ENCODE measurements at places on chromosomes 12 and 14.

- no peak for ATAC-seq
Measured at GRCh38 chr14:69547701-69548348, 26.8 kb downstream of the CCDC177 start.

DNA sequence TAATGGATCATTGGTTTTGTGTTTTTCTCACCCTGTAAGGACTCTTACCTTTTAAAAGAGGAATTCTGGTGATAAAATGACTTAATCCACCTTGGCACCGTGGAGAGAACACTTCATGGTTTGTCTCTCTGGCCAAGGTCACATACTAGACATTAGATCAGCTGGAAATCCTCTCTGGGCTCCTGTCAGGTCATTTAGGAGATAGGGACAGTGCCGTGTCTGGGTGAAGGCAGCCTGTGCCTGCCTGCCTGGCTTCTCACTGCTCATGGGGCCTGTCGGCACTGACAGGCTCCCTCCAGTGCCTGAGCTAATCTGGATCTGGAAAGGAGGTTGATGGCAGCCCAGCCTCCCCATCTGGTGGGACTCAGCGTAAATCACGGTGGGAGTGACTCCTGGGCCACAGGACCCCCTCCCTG lies 5.7 kb downstream of the CRADD start:
- ATAC-seq, result no peak

DNA sequence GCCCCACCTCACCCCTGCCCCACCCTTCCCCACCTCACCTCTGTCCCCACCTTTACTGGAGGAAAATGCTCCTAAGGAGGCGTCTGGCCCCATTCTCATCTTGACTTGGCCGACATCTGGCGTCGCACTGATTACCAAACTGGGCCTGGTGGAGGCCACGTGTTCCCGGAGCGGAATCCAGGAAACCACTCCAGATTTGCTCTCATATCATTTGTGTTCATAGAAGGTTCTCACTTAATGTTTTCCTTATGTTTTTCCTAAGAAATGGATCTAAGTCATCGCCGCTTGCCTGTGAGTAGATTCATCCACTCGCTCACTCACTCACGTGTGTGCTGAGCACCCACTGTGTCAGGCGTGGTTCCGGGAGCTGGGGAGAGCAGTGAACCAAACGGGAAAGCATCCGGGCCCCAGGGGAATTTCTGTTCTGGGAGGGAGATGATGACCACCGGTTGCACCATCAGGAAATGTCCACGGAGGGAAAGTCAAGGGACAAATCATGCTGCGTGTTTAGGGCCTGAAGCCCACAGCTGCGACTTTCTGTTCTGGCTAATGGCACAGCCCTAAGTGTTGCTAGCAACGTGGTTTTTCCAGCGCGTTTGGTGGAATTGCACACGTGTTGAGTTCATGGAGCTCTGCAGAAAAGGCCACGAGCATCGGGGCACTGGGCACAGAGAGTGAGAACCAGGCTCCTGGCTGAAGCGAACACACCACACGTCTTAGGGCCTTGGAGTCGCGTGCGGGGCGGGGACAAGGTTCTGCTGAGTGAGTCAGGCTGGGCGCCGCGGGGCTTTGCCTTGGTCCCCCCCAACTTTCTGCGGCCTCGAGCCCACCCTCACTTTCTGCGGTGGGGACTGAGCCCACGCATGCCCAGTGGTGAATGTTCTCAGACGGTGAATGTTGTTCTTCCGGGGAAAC lies 57.7 kb downstream of the ADGRD1 start:
- ATAC-seq, result no peak

DNA sequence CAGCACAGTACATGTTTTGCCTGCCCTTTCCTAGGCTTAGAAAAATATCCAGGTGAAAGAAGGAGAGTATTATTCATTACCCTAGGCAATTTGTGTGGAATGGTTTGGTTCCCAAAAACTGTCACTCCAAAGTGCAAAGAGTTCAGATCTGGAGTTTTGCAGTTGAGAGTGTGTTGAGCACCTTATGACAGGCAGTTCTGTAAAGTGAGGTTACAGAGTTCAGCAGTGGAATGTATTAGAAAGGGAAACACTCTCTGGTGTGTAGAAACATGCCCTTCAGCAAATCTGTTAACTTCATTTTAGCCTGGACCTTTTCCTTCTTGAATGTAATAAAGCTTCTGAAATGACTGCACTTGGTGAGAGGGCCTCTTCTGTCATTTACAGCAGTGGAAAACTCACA lies 154.0 kb upstream of the SSTR1 start:
- no peak for ATAC-seq

- ATAC-seq, result peak; percentile 55
Measured at GRCh38 chr12:47022296-47022695, 57.1 kb upstream of the PCED1B start.

DNA sequence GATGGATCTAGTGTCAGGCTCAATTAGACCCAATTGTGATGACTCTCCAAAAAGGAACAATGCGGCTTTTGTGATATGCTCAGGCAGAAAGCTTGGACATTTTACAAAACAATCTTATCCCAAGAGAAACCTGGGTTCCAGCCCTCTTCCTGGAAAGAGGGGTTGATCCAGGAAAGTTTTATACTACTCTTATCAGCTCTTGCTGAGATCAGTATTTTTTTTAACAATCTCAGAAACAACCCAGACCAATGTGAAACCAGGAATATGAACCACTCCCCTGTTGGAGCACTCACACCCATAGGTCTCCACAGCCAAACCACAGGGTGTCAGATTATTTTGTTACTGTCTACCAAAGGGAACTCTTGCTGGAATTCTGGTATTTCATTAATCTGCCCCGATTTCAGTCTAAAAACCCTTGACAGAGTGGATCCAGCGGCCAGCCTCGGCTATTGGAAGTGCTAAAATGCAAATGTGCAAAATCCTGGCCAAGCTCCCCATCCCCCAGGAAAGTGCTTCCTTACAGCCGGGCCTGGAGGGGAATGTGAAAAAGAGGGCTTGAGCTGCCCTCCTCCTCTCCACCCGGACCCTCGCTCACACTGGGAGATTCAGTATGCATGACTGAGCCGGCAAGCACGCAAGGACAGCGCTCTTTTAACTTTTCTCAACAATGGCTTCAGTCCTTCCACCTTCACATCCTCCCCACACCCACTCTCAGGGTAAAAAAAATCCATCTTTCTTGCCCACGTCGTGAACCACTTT lies 4.0 kb downstream of the FBXL14 start:
- ATAC-seq, result no peak

DNA sequence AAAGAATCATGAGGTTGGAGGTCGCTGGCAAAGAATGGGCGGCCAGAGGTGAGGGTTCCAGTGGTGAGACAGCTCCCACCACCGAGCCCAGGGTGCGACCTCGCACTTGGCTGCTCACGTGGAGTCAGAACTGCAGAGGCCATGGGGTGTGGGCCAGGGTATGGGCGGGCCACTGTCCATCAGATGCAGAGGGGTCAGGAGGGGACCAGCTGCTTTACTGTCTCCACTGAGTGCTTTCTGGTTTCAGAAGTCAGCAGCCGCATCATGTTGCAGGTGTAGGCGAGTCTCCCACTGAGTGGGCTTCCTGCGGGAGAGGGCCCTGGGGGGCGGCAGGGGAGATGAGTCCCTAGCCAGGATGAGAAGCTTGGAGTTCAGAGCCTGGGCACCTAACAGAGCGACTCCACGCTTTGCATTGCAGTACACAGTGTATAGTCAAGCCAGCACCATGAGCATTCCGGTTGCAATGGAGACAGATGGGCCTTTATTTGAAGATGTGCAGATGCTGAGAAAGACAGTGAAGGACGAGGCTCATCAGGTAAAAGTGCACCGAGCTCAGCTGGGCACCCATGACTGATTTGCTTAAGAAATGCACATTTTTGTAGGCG lies 46.9 kb upstream of the DYNC1H1 start:
- ATAC-seq, result no peak

GRCh38 chr12:79296871-79297270 lies 393.9 kb downstream of the PAWR start:
- ATAC-seq, result no peak

- no peak for ATAC-seq
Measured at GRCh38 chr12:115049614-115050013, 365.6 kb upstream of the TBX3 start.

GRCh38 chr12:101777978-101778377 lies 38.7 kb upstream of the SYCP3 start:
- no peak for ATAC-seq

DNA sequence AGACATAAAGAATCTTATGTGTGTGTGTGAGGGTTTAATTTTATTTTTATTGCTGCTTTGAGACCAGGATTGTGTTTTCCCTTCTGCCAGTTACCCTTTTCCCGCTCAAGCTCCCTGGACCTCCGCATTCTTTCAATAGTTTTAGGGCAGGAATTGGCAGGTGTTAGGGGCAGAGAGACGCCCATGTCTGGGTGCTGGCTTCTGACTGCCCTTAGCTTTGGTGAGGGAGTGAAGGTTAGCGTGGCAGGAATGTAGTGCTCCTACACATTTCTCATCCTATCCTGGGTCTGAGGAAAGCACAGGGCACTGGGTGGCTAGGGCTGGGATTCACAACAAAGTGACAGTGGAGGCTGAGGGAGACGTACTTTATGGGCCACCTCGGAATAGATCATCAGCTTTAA lies 428.1 kb downstream of the ZFP36L1 start:
- ATAC-seq, result no peak

DNA sequence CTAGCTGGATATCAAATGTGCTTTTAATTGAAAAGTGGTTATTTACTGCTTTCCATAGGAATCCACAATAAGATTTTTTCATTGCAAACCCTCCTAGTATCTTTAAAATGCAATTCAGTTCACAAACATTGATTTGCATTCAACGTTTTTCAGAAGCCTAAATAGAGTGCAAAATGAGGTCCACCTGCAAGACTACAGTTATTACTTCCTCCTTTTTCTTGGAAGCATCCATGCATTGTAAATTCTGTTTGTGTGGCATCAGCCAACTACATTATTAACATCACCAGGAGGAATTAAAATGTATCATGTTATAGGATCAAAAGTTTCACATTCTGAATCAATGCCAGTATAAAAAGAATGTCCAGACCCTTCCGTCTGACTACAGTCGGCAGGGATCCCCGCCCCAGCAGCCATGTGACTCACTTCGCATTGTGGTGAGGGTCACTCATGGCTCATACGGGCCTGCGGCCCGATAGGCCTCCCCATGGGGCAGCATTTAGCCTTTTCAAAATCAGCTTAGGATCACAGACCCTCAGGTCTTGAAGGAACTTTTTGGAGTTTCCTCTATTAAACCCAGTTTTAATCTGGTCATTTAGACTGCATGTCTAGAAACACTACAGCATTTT lies 46.3 kb downstream of the NTF3 start:
- ATAC-seq, result no peak

- ATAC-seq, result peak; percentile 97
Measured at GRCh38 chr14:69643430-69644200, 32.2 kb downstream of the SUSD6 start.

DNA sequence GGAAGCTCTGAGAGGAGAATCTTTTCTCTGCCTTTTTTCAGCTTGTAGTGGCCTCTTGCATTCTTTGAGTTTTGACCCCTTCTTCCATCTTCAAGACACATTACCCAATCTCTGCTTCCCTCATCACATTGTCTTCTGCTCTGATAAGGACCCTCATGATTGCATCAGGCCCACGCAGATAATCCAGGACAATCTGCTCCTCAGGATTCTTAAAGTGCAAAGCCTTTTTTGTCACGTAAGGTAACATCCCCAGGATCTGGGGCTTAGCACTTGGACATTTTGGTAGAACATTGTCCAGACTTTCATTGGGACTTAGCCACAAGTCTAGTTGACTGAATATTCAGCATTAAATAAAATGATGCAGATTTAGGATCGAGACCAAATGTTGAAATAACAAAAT lies 521.2 kb downstream of the RMST start:
- no peak for ATAC-seq

- ATAC-seq, result no peak
Measured at GRCh38 chr12:7093486-7093885, 1.2 kb upstream of the C1R start.

DNA sequence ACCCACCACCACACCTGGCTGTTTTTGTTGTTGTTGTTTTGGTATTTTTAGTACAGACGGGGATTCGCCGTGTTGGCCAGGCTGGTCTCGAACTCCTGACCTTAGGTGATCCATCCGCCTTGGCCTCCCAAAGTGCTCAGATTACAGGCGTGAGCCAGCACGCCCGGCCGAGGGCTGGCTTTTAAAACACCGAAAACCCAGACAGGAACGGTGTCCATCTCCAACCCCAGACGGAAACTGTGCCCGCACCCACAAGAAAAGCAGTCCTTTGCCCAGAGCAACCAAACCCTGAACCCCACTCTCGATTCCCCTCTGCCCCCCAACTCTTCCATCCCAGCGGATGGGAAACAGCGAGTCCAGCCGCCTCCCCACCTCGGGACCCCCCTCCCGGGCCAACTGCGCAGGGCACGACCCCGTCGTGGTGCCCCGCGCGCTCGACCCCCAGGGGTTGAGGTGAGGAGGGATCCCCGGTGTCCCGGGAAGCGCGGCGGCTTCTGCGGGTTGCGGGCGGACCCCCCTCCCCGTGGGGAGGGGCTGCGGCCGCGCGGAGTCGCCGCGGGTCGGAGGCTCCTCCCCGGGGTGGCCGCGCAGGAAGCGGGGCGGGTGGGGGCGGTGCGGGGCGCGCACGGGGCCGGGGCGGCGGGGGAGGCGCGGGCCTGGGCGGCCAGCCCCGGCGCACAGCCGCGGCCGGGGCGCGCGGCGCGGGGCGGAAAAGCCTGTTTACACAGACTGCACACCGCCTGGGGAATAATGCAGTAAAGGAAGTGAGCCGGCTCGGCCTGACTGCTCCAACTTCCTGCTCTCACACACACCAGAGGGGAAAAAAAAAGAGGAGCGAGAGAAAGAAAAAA lies at the start of gene ELK3:
TSS of gene ELK3 (plus strand) at position 651 of the 851 bp plus-strand sequence.
- peak; percentile 33 for ATAC-seq

DNA sequence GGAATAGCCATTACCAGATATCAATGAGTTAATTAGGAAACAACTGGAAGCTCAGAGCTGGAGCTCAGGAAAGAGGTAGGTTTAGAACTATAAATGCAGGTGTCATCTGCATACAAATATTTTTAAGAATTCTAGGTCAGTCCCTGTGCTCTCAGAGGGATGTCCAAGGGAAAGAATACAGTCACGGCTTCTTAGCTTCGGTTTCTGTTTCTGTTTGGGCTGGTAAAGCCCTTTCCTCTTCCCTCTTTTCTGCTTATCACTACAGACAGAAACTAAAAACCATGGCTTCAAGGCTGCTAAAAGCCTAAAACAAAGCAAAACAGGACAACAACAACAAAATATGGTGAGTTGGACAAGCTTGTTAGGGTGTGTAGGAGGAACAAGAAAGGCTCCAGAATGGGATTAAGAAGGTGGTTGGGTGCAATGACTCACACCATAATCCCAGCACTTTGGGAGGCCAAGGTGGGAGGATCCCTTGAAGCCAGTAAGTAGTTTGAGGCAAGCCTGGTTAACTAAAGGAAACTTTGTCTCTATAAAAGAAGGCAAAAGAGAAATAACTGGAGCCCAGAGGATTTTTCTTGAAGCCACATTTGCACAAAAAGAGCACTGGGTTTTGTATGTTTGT lies 113.0 kb downstream of the SEC23A start:
- ATAC-seq, result peak; percentile 69
